ENCODE measurements at places on chromosomes 13 and 19.

GRCh38 chr13:58397596-58398387 lies 766.2 kb downstream of the PCDH17 start:
- no peak for DNase-seq

DNA sequence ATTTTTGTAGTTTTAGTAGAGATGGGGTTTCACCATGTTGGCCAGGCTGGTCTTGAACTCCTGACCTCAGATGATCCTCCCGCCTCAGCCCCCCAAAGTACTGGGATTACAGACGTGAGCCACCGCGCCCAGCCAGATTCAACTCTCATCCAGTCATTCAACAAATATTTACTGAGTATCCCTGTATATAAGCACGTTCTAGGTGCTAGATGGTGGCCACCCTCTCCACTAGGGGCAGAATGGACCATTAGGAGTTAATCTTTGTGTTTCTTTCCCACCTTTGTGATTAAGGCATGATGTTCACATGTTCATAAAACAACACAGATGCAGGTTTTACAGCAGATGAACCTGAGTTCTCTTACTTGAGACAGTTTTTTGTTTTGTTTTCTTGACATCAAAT lies 7.3 kb downstream of the SHKBP1 start:
- no peak for DNase-seq

GRCh38 chr19:413756-414420 lies 4.9 kb upstream of the C2CD4C start:
- no peak for DNase-seq

- DNase-seq, result no peak
Measured at GRCh38 chr13:47397739-47398138, 500.9 kb upstream of the HTR2A start.

GRCh38 chr19:3335431-3336350 lies 30.7 kb upstream of the NFIC start:
- DNase-seq, result no peak
